ENCODE measurements at places on chromosomes 4 and X.

GRCh38 chr4:123415576-123415975 lies 19.0 kb downstream of the SPRY1 start:
- DNase-seq, result no peak

DNA sequence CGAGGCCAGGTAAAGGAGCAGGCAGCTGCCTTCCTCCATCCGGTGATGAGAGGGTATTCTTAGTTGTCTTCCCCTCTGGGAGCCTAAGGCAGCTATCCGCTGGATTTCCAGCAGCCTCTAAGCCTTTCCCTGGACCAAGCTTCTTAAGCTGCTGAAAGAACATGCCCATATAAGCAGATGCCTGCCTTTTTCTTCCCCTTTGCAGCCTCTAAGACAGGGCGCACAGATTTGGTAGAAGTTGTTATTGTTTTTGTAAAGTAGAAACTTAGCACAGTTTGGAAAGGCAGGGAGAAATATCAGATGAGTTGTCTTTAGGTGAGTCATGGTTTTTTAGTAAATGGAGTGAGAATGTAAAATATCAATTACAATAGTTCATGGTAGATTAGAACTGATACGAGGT lies 210.8 kb downstream of the ARHGAP10 start:
- DNase-seq, result no peak

DNA sequence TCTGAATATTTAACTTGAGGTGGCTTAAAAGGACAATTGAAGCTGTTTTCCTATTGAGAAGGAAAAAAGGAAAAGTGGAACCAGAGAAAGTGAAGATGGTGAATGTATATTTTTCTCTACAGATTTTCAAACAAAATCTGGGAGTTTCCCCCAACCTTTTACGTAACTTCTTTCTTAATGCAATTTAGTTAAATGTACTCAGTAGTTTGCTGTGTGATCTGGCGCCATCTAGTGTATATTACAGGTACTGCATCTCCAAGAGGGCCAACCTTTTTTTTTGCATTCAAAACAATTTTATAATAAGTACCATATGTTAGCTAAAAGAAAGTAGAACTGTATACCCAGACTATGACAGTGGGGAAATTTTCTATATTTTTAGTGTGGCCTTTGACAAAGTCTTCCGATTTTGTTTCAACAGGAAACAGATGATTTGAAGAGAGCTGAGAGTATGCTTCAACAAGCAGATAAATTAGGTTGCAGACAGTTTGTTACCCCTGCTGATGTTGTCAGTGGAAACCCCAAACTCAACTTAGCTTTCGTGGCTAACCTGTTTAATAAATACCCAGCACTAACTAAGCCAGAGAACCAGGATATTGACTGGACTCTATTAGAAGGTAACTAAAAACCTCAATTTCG lies 82.0 kb downstream of the PLS3 start:
- DNase-seq, result no peak

- no peak for DNase-seq
These were observed 23.3 kb downstream of the PRKX start for GRCh38 chrX:3690140-3690539.

DNA sequence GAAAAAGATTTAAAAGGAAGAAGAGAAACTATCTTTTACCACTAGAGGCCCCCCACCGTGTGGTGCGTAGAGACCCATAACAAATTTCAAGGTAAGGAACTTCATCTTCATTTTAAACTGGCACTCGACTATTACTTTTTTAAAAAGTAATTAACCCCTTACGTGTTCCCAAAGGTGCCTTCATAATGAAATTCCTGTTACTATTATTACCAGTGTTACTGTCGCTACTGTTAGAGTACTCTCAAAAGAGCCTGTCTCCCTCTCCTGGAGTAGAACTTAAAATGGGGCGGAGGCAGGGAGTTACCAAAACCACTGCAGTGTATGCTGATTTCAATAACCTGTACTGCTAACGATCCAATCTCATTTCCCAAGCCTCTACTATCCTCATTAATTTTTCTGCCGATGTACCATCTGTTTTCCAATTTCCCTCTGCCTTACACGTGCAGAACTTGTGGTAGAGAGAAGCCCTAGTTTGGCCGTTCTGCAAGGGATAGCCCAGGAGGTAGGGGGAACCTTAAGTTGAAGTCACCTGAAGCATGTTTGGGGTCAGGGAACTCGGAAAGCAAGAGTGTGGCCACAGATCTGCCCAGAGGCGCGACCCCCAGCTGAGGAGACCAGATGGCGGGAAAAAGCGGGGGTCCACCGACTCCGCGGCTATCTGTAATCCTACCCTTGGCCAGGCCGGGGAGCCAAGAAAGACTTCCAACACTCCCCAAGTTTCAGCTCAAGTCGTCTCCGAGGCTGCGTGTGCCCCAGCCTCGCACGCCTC lies 720 bp upstream of the STK26 start:
- no peak for DNase-seq

DNA sequence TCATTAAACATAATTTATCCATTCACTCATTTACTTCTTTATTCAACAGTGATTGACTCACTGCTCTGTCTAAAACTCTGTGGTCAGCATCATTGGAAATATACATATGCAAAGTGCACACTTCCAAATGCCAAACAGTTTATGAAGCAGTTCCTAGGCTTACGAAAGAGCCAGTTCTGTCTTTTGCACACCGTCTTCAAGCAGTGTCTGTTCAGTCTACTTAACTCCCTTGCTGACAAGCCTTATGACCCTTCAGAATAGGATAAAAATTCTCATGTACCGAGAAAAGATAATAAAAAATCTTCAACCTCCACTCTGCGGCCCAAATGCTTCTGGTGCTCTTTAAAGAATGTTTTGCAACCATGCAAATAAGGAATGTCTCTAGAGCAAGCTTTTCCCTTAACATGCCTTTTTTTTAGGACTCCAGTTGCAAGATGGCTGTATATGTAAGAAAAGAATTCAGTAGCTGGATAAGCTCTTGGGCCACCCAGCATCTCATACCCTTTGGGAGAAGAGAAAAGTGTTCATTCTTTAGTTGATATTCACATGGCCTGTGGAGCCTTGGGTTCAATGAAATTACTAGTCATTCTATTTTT lies 1037.0 kb upstream of the SLIT2 start:
- DNase-seq, result no peak
